ENCODE measurements at places on chromosomes 3 and 15.

DNA sequence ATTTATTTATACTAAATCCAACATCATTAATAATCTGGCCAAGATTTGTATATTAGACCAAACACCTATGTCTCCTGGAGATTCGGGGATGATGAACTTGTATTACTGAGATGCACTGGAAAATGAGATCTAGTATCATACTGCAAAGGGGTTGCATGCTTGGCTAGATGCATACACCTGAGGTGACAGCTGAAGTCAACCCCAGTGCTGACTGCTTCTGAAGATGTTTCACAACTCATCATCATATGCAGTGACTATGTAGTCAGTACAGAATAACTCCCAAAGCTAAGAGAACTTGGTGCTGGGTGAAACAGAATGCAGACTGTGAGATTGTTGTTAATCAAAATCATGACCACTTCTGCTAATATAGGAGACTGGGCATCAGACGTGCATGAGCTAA, 1114.2 kb downstream of the NSUN3 start:
- DNase-seq: no peak

DNA sequence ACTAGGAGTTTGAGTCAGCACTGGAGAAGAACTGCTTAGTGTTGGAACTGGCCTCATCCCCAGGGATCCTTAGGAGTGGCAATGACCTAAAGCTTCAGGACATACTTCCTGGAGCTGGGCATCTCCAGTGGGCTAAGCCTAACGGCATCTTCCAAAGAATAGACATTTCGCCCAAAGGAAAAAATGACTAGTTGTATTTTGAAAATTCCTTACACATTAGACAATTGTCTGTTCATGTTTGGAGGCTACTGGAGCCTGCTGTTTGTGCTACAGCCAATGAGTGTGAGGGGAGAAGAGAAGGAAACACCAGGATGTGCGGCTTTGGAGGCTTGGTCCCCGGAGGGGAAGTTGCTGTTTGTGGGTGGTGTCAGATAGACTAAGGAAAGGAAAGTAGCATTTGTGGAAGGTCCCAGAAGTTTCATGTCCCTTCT, 77.6 kb downstream of the POLR2M start:
- DNase-seq: no peak

GRCh38 chr15:90665288-90666134, 51.6 kb upstream of the BLM start:
- DNase-seq: no peak

- no peak for DNase-seq
These were observed 28.1 kb upstream of the NEO1 start for GRCh38 chr15:73024168-73024567.

DNA sequence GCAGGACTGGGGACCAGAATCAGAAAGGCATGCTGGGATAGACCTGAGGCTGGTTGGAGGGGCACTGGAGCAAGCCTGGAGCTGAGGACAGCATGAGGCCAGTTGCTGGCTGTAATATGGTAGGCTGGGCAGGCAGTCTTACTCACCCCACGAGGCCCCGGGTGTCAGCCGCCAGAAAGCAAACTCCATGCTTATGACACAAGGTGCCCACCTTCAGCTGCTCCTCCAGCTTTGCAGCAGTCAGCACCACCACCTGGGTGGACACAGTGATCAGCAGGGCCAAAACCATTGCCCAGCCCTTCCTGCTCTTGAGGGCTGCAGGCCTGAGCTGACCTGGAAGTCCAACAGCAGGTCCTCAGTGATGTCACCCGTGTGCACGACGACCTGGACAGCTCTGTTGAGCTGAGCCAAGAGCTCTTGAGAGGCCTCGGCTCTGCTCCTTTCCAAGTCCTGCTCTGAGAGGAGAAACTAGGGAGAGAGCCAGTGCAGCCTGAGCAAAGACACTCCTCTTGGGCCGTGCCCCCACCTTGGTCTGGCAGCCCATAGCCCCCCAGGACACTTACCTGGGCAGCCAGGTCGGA, 747 bp downstream of the UBA7 start:
- no peak for DNase-seq

- no peak for DNase-seq
These were observed 60.3 kb upstream of the SMAD6 start for GRCh38 chr15:66641485-66642315.

- DNase-seq: no peak
These were observed 353.9 kb upstream of the LMCD1 start for GRCh38 chr3:8147711-8148110.

DNA sequence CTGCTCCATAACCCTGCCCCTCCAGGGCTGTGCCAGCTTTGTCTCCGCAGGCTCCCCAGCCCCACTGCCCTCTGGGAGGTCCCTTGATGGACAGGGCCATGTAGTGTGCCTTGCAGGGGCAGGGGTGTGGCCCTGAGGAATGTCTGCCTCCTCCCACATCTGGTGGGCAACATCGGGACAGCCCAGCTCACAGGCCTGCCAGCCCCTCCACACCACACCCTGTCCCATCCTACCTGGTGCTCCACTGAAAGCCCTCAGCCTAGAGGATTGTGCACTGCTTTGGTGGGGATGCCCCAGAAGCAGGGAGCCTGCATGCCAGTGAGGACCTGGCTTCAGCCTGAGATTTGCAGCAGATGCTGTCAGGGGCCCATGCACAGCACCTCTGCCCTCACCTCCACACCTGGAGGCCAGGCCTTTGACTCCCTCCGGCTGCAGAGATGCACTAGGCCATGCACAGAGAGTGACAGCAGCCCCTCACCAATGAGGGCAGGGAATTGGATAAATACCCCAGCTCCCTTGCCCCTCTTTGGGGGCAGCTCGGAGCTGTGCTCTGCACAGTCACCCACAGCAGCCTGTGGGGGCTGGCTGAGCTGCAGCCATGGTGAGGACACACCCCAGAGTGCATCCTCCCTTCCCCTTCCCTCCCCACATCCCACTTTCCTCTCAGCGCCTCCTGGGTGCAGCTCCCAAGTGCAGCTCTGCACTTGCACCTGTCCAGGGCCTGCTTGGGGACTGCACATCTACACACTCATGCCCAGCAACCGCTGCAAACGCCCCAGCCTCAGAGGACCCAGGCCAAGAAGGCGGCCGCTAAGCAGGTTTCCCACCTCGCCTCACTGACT, 2.7 kb downstream of the C3orf22 start:
- DNase-seq: no peak

GRCh38 chr3:129032716-129033115, 27.9 kb upstream of the GP9 start:
- no peak for DNase-seq

DNA sequence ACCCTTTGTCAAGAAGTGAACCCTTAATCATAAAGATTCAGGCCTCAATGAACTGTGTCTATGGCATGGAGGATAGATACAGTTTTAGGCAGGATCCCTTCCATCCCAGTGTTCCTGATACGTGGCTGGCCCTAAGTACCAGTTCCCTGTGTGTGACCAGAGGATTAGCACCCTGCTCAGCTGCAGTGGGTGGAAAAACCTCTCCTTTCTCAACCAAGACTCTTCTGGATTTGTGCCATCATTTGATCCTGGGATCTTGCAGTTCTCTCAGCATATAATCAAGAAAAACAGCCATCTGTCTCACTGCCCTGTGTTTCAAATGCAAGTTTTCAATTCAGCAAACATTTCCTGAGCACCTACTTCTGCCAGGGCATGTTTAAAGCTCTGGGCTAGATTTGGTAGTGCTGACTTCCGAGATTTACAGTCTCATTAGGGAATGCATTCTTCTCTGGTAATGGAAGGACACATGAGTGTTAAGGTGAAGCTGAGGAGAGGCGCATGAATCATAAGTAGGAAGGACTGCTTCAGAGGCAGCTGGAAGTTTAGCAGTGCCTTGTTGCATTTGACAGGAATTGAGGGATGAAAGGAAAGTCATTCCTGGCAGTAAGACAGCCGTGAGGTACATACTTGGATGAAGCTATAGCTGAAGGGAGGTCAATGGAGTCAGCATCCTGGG, 388.3 kb downstream of the MFSD1 start:
- no peak for DNase-seq

GRCh38 chr3:129890125-129890524, 3.4 kb downstream of the TMCC1 start:
- DNase-seq: no peak

GRCh38 chr3:53694046-53694445, 152.2 kb downstream of the CHDH start:
- no peak for DNase-seq

DNA sequence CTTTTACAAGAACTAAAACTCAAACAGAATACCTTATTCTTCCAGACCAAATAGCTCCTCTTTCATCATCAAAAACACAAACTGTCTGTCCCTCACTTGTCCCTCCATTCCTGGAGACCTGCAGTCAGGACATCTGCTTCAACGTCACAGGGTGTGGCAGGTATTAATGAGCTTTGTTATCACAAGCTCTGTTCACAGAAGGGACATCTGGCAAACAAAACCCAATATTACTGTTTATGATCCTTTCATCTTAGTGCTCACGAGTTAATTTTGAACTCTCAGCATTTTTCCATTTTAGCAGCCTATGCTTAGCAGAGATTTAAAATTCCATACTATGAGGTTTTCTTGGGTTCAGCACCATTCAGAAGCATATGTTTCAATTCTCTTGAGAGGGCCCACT, 32.9 kb downstream of the AP3S2 start:
- no peak for DNase-seq

GRCh38 chr3:11662392-11662990, 18.8 kb upstream of the VGLL4 start:
- no peak for DNase-seq

DNA sequence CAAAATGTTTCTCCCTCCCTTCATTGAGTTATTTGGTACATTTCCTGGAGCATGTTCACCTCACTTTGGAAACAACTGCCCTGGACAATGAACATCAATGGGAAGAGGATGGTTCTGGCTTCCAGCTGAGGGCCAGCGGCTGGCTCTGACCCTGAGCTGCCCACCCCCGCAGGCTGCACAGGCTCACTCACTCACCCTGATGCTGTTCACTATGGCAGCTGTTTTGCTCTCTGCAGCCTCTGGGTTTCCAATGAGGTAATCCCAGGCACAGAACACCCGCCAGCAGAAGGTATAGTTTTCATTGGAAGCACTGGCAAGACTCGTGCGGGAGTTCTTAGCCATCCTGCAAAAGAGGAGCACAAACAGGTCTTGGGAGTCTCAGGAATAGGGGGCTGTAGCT, 17.8 kb downstream of the TMC3 start:
- DNase-seq: no peak

GRCh38 chr3:65524584-65524983, 514.1 kb downstream of the MAGI1 start:
- DNase-seq: no peak

GRCh38 chr3:187977659-187978058, 176.3 kb upstream of the LPP start:
- DNase-seq: no peak

- DNase-seq: no peak
These were observed 293.6 kb downstream of the OCA2 start for GRCh38 chr15:27805261-27806220.

DNA sequence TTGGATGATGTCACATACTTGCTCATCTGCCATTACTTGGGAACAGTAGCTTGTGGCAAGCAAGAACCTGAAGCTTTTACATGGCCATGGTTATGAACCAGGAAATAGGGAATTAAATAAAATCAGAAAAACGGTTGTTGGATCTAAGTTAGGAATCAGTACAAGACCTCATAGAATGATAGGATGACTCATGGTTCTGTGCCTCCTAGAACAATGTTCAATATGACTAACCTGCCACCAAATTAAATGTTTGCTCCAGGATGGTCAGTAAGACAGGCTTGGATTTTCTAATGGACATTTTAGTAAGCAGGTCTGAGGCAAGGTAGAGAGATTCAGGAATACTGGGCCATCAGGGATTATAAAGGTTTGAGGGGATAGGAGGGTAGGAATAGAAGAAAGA, 218.9 kb downstream of the PLOD2 start:
- no peak for DNase-seq

GRCh38 chr15:75452364-75452864, 924 bp upstream of the SIN3A start:
- DNase-seq: peak; percentile 62

DNA sequence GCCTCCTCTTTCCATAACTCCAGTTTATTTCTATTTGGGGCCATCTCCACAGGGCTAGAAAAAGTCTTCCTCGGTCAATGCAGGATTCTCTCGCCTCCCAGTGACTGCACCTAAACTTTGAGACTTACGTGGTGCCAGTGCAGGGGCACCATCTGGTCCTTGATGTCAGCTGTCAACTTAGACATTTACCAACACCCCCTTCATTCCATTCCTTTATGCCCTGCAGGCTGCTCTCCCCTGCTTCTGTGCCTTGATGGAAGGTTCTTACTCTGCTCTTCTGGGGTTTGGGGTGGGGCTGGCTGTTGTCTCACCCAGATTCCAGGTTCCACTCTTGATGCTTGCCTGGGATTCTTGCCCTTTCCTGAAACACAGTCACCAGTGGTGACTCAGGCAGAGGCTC, 101.8 kb downstream of the ST8SIA2 start:
- no peak for DNase-seq

- DNase-seq: no peak
These were observed 31.2 kb downstream of the MAGEF1 start for GRCh38 chr3:184680385-184681345.

DNA sequence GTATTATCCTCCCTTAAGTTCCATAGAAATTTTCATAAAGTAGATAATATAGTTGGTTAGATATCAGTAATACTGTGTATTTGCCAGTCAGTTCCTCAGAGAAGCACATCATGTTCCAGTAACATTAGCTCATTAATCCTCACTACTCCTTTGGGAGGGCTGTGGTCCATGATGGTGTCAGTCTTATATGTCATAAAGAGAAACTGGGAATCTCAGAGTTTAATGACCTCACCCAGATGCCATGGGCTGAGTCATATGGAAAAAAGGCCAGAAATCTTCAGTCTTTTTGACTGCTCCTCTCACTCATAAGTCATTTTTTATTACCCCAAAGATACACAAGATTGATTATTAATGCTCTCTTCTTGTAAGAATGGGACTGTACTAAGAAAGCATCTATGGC, 188.6 kb downstream of the CHL1 start:
- no peak for DNase-seq

DNA sequence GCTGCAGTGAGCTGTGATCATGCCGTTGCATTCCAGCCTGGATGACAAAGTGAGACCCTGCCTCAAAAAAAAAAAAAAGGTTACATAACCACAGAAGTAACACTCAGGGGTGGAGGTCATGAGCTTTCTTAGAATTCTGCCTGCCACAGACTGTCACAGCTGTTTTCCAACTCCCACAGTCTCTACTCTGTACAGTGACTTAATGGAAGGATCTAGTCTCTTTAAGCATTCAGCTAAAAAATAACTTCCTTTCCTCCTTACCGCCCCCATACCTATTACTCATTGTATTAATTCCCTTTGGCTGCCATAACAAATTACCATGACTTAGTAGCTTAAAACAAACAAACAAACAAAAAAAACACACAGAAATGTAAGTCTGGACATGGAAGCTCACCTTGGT, 99.6 kb upstream of the UBE2E1 start:
- DNase-seq: no peak

All from stimulated activated CD8-positive, alpha-beta memory T cell treated with anti-CD3 and anti-CD28 coated beads, Interleukin-15, amount 100 ng/mL, for 4 hours (primary cell).